ENCODE measurements at places on chromosomes 4 and X.

DNA sequence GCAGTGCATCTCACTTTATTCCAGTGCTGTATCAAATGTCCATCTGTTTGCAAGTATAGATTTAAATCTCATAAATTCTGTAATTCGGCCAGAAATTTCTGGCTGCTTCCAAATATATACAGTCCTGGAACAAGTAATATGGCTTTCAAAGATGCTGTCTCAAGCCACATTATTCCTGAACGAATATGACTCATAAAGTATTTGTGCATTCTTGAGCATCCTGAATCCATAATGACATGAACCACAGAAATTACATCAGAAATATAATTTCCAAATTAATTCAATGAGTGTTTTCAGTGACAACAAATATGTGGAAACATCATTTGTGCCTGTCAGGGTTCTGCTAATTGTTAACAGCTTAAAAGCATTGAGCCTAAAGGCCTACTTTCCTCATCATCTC, 140.9 kb upstream of the HPGD start:
- DNase-seq: no peak

- DNase-seq: no peak
Measured at GRCh38 chrX:70970482-70970995, 39.6 kb upstream of the SLC7A3 start.

DNA sequence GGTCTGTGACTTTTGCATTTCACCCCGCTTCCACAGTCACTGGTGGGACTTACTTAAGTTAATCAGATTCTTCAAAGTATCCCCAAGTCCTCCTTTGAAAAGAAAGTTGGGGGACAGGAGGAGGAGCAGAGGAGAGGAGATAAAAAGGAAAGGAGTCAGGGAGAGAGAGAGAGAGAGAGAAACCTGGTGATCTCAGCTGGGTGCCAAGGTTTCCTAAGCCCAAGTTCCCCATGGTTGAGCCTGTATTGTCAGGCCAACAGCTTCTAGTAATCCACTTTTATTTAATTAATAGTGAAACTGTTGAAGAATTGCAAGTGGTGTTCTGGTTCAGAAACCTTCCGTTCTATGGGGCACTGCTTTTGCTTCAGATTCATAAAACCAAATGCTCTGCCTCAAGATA, 91.6 kb downstream of the AR start:
- no peak for DNase-seq

- DNase-seq: no peak
Measured at GRCh38 chr4:125091-125771, 930 bp downstream of the ZNF718 start.

GRCh38 chr4:76155979-76156378, 7.8 kb upstream of the NUP54 start:
- no peak for DNase-seq

GRCh38 chrX:38975368-38975942, 174.2 kb downstream of the MID1IP1 start:
- DNase-seq: no peak

DNA sequence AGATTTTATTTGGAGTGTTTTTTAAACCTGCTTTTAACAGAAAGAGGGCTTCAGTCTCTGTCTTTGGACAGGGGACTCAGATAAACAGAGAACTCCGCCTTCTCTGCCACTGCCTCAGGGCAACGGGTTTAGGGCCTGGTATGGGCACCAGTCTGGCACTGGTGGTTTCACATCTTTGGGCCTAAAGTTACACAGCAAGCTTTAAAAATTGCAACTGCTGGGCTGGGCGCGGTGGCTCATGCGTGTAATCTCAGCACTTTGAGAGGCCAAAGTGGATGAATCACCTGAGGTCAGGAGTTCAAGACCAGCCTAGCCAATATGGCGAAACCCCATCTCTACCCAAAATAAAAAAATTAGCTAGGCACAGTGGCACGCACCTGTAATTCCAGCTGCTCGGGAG, 10.3 kb upstream of the NAT8L start:
- no peak for DNase-seq

DNA sequence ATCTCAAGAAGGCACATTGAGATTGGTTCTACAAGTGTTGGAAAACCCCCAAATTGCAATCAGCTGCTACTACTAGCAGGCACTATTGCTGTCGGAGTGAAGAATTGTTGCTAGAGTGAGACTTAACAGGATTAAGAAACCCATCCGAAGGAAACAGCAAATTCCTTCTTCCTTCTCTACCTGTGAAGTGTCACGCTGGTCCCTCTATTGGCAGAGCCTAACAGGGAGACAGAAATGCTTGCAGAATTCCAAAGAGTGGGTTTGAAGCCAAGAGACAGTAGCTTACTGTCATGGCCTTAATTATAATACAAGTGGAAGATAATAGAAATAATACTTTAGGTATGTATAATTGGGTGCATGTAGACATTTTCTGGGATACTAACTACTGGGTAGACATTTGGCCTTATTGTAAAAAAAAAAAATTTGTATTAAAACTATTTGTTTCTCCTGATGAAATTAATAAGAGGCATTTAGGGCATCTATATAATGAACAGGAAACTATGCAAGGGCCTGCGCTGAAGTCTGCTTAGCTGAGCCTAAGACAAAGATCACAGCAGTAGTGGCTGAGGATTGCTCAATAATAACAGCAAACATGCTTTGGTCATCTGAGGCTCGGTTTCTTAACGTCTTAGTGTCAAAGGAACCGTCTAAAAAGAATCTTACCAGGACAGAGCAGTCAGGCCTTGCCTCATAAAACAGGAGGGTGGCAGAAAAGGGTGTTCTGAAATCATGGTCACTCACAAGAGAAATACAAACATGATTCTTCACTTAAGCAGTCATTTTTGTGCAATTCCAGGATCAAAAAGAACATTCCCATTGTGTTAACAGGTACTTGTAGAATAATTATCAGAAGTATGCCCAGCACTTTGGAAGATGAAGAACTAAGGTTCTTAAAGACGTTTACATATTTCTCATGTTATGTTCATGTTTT, 40.8 kb downstream of the FAM241A start:
- DNase-seq: no peak

GRCh38 chr4:36187723-36188333, 56.5 kb downstream of the ARAP2 start:
- DNase-seq: no peak
